ENCODE measurements at places on chromosomes 1 and 21.
A peak's percentile ranks its signal among the peaks of the same experiment; 100 is the strongest.

- peak; percentile 12 for DNase-seq
Observed at GRCh38 chr1:2115008-2115641, 64.9 kb downstream of the PRKCZ start.

DNA sequence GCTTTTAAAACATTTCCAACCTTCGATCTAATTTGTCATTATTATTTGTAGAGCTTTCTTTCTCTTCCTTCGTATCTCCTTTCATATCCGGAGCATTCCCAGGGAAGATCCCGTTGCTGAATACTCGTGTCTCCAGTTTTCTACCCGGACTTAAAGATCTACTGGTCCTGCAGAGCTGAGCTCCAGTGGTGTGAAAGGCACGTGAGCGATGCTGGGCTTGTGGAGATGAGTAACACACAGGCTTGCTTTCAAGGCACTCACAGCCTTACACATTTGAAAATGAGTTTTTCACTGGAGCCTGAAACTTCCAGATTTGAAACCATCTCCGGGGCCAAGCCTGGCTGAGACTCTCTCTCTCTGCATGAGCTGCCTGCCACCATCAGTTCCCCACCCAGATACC, 428.3 kb downstream of the KIF26B start:
- no peak for DNase-seq

- DNase-seq: no peak
Observed at GRCh38 chr1:20480243-20480944, 5.6 kb downstream of the CAMK2N1 start.

DNA sequence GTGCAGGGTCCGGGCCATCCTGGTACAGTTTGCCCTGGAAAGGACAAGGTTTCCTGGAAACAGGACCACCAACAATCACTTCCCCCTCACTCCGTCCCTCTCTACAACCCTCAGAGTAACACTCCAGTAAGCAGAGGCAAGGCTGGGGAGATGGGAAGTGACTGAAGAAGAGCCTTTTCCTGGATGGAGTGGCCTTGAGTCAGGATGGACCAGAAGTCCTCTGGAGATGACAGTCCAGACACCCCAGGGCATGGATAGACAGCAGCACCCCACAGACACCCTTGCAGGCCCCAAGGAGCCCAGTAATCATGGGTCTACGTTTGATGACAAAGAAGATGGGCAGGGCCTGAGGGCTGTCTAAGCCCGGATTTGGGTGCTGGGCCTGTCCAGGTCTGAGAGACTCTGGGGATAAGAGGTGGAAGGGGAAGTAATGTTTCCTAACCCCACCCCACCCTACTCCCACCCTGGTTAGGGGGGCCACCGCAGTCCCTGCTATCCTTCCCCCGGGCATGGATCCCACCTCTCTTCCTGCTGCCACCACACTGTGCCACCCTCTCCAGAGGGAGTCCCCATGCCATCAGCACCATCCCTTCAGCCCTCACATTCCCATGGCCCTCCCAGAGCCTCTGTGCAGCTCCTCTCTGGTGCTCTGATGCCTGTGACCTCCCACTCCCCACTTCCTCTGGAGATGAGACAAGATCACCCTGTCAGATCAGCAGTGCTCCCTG, 7.2 kb upstream of the S100A8 start:
- DNase-seq: no peak

DNA sequence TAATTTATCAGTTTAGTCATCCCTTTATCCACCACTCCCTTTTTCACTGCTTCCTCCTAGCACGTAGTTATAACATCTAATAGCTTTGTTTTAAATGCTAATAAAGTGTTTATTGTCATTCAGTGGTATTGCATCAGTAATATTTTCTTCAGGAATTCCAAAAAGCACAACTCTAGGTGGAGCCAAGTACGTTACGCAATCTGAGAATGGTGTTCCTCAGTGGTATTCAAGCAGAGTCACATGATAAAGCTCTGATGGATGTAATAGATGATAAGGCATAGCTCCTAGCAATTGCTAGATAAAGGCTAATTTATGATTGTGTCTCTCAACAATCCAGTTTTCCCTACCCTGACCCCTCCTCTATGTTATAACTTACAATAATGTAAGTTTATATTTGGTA, 494.6 kb upstream of the ADGRL4 start:
- no peak for DNase-seq

GRCh38 chr1:240831922-240832321, 220.0 kb upstream of the GREM2 start:
- no peak for DNase-seq

- no peak for DNase-seq
Observed at GRCh38 chr1:216248628-216249027, 174.6 kb downstream of the USH2A start.

DNA sequence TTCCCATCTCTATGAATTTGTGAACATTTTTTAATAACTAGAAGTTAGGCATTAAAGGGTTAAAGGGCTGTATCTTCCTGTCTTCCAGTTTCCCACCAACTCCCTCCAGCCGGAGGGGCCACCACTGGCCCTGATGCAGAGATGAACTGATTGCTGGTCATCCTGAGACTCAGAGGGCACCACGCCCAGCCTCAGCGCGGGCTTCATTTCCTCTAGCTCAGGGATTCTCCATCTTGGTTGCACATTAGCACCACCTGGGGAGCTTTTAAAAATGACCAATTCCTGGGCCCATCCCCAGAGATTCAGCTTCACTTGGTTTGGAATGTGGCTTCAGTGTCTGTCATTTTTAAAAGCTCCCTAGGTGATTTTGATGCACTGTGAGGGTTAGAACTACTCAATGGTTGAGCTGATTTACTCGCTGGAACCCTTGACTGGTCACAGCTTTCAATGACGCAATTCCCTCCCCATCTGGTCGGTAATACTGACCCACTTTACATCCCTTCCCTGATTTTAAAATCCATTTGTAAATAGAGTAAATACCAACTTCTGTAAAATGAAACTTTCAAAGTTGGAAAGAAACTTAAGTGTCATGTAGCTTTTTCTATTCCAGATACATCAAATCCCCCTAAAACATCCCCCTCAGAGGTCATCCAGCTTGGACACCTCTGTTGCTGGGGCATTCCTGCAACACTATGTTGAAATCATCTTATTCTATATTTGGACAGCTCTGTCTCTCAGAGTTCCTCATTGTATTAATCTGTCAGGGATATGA, 5.1 kb downstream of the NAV1 start:
- no peak for DNase-seq

DNA sequence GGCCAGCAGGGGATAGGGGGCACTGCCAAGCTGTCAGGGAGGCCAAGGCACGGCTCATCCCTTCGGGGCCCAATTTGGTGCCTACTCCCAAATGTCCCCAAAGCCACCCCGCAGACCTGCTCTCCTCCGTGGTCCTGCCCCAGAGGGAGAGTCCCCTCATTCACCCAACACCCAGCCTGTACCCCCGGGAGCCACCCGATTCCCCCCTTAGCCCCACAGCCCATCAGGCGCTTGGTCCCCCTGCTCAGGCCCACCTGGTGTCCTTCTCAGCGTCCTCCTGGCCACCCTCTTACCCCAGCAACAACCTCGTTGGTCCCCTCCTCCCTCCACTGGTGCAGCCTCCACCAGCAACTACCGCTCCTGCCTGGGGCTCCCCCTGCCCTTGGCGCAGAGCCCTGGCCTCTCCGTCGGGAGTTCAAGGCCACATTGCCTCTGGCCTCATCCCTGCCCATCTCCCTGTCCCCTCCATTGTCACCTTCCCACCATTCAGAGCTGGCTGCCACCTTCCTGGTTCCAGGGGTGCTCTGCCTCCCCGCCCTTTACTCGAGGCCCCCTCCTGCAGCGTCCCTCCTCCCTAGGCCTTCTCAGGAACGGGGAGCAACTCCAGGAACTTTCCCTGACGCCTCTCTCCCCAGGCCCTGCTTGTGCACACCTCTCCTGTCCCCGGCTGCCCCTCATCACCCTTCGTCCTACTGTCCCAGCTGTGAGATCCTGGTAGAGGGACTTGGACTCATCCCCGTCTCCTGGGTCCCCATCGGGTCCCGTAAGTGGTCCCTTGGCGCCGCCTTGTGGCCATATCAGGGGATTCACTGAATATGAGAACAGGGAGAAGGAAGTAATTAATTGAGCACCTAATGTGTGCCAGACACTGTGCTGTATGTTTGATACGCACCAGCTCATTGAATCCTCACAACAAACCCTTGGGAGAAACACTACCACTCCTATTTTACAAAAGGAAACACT, 73.9 kb downstream of the RAP1GAP start:
- DNase-seq: peak; percentile 41

- no peak for DNase-seq
Observed at GRCh38 chr1:157230500-157230899, 92.3 kb upstream of the ETV3 start.

DNA sequence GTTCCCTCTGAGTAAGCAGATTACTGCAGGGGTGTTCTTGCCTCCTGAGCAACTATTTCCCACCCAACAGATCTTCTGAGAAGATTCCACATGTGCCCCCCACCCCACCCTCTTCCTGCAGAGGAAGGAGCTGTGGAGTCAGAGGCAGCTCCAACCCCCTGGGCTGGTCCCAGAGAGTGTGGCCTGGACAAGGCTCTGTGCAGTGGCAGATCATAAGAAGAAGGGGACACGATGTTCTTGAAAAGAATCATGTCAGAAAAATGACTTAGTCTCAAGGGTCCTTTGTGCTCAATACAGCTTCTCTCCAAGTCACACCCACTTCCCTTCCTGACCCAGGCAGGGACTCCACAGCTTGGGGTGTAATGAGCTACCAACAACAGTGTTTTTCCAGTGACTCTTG, 95.2 kb downstream of the SYF2 start:
- no peak for DNase-seq

DNA sequence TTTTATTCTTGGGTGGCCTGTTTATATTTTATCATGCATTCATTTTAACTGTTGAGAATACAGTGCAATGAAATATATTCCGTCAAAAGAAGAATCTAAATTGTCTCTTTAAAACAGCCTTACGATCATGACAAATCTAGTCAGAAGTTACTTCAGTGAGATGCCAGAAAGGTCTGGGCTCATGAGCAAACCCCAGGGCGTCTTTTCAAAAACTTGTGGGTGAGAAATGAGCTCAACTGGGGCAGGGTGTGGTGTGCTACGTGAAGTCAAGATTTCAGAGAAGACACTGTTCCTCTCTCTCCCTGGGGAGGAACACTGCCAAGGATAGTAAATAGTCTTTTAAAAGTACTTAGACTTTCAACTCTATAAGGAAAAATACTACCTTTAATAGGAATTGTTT, 13.4 kb upstream of the UAP1 start:
- DNase-seq: no peak

GRCh38 chr1:47563201-47563600, 125.4 kb downstream of the FOXD2 start:
- DNase-seq: no peak

DNA sequence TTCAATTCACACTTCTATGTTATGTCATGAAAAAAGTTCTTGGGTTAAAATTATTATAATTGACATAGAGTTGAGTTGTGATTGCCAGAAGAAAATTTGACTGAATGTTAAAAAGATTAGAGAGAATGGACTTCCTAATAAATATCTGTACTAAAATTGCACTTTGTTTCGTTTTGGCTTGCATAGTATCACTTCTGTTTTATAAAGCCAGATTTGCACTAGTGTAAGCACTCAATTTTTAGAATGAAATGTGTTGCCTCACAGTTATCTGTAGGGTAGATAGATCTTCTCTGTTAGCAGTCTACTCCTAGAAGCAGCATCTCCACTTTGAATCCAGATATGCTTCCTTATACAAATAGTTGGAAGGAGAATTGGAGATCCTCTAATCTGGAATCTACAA, 95.2 kb upstream of the MPC2 start:
- DNase-seq: no peak

GRCh38 chr1:169513208-169513607, 27.5 kb upstream of the SLC19A2 start:
- no peak for DNase-seq

GRCh38 chr1:189596197-189596596, 881.5 kb downstream of the BRINP3 start:
- DNase-seq: no peak

- DNase-seq: no peak
Observed at GRCh38 chr21:41746744-41747006, 20.2 kb downstream of the RIPK4 start.

DNA sequence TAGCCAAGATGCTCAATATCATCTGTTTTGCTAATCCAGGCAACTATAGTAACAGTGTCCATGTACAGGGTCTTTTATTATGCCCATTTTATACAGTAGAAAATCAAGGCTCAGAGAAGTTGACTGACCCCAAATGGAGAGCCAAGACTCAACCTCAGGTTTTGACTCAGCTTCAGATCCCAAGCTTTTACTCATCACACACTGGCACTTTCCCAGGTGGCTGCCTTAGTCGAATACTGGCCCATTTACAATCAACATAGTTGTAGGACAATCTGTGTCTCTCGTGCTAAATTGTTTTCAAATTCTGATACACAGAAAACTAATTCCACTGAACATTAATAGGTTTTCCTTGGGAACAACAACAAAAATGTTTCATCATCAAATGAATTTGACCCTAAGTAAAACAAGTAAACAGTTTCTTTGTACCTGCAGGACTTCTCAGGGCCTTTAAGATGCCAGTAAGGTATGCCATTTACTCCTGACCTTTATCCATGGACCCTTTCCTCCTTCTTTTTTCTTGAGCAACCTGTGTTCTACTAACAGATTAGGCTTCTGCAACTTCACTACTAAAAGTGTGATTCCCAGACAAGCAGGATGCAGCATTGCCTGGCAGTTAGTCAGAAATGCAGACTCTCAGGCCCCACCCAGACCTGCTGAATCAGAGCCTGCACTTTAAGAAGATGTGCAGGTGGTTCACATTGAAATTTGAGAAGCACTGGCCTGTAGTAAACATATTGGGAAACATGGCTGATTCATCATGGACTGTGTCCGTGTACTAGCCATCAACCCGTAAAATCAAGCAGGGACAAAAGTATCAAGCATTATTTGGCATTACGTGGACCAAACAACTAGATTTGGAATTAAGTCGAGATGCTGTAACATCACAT, 128.8 kb downstream of the RRAGC start:
- DNase-seq: no peak

GRCh38 chr1:20753589-20753988, 21.1 kb upstream of the SH2D5 start:
- DNase-seq: no peak

- no peak for DNase-seq
Observed at GRCh38 chr1:155844860-155845421, 12.1 kb downstream of the GON4L start.

GRCh38 chr1:168507828-168508227, 36.0 kb downstream of the XCL2 start:
- no peak for DNase-seq

- peak; percentile 37 for DNase-seq
Observed at GRCh38 chr1:52523376-52523775, 29.5 kb downstream of the TUT4 start.

- no peak for DNase-seq
Observed at GRCh38 chr1:21906173-21907078, 30.7 kb downstream of the HSPG2 start.

DNA sequence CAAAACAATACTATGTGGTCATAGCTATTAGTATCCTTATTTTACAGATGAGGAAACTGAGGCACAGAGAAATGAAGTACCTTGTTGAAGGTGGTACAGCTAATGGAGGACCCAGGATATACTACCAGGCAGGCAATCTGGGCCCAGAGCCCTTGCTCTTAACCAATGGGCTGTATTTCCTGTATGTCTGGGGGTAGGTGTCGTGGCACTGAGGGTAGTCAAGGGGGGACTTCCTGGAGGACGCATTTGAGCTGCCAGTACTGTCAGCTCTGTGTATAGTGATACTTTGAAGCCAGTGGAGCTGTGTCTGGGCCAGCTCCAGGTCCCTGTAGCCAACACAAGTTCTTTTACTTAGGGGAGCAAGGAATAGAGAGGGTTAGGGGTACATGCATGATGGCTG, 34.9 kb downstream of the FAM151A start:
- DNase-seq: no peak

- DNase-seq: no peak
Observed at GRCh38 chr1:113136476-113136875, 63.5 kb downstream of the LRIG2 start.
